ENCODE measurements at places on chromosomes 2 and 18.

DNA sequence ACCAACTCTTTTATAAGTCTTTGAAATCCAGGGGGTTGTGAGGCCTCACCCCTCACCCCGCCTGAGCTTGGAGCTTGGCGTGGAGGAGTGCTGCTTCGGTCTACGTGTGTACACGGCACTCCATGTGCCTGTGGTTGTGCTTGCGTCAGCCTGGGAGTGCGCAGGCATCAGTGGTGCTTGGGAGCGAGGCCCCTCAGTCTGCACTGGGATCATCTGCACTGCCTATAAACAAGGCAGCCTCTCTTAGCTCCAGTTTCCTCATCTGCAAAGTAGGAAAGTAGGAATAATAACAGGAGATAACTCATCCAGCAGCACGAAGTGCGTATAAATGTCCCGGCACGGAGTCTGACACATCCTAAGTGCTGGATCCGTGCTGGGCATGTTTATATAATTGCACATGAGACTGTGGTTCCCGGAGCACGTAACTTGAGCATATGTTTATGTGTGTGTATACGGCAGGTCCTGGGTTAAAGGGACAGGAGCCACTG lies 1.2 kb downstream of the GYPC start:
- DNase-seq, result no peak

GRCh38 chr2:9552219-9553178 lies 3.1 kb downstream of the ADAM17 start:
- DNase-seq, result no peak

GRCh38 chr18:66708646-66709045 lies 104.8 kb upstream of the CDH19 start:
- no peak for DNase-seq

GRCh38 chr2:32369222-32369621 lies 12.4 kb downstream of the BIRC6 start:
- DNase-seq, result no peak

GRCh38 chr2:108409768-108410167 lies 32.0 kb downstream of the SULT1C4 start:
- no peak for DNase-seq

GRCh38 chr2:132544006-132544630 lies 125.9 kb downstream of the LYPD1 start:
- DNase-seq, result no peak

GRCh38 chr2:20490300-20491181 lies 43.7 kb downstream of the RHOB start:
- DNase-seq, result no peak

- DNase-seq, result no peak
Observed at GRCh38 chr18:59385191-59385590, 26.1 kb upstream of the LMAN1 start.

DNA sequence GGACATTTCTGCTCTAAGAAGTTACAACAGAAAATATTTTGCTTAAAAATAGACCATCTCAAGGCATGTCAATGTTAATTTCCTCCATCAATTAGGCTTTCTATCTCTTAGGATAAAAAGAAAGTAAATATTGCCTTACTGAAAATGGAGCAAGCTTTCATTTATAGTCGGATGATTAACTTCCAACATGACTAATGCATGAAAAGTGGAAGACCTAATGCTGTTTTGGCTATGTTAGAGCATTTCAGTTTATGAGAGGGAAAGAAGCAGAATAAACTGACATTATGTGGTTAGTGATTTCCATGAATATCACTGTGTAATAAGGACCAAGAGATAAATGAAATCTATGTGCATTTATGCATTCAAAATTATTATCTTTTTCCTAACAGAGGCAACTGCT lies 475.2 kb upstream of the UBE2E3 start:
- no peak for DNase-seq

- no peak for DNase-seq
Observed at GRCh38 chr18:32770054-32770665, 2.7 kb downstream of the KLHL14 start.

DNA sequence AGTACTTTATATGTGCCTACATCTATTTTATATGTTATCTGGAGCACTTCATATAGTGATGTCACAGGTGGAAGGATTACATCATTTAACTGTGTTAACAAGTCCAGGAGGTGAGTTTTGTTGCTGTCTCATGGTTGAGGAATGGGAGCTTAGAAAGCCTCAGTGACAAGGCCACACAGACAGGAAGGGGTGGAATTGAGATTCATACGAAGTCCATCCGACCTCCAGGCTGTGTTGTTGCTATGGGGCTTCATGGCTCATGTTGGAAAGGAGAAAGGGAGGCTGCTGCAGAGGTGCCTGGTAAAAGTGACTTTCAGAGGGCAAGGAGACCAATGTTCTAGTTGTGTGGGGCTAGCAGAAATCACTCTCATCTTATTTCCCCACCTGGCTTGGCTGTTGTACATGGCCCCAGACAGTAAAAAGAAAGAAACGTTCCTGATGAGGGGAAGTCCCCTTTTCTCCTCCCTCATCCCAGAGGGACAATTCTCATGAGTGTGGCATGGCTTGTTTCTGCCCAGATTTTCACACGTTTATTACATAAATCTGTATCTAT lies 31.0 kb upstream of the GREB1 start:
- DNase-seq, result no peak

DNA sequence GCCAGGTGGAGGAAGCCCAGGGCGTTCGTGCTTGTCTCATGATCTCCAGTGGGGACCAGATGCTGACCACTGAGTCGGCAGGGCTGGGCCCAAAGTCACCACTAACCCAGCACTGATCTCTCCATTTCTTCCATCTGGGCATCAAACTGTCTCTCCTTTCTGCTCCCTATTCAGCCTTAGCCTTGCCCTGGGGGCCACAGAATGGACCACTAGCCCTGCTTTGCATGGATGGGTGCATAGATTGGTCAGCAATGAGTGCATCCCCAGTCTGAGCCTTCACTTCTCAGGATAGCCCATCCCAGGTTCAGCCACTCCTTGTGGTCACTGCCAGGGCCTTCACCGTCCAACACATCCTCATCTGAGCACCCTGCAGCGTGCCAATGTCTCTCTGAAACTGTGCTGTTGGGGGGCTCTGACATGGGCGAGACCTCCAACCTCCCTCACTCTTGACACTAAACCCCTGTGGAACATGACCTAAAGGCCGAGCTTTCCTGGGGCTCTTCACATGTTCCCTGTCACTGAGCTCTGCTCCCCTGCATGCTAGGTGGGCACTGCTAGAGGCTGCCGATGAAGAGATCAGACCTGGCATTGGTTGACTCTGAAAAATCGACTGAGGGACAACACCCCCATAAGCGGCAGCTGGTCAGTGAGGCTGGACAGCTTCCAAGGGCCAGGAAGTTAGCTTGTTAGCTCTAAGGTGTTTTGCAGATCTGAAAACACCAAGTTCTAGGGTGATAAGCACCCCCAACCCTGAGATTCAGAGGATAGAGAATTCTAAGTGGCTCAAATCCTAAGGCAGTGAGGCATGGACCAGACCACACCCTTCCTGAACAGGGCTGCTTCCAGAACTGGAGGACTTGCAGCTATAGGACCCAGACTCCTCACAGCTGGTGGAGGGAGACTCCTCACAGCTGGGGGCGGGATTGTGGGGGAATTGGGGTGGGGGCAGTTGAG lies 61.7 kb downstream of the HS1BP3 start:
- no peak for DNase-seq

DNA sequence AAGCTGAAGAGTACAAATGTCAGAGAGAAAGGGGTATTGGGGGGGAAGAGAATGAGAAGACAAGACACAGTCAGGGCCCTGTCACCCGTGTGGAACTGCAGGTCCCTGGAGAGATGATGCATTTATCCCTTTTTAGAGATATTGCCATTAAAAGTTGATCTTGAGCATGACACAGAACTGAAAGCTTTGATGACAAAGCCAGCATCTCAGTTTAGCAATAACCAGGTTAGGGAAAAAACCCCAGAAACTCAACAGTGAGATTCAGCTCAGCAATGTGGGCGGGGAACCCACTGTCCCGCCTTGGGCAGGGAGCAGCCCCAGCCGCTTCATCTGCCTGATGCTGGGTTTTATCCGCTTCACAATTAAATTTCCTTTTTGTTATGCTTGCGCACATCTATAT lies 181.1 kb downstream of the NEDD4L start:
- no peak for DNase-seq

Measured in activated T-helper 1 cell treated with anti-CD3 and anti-CD28 coated beads, Interleukin-2, amount 50 U/mL, for 16 hours (primary cell).